Activated CD4-positive, alpha-beta T cell treated with anti-CD3 and anti-CD28 coated beads, Interleukin-2, Interleukin-4, amounts not matched to agents 100 ng/mL and 50 ng/mL, durations not matched to agents 16 hours and 8 hours (primary cell): ENCODE measurements at places on chromosomes 2 and 18.

DNA sequence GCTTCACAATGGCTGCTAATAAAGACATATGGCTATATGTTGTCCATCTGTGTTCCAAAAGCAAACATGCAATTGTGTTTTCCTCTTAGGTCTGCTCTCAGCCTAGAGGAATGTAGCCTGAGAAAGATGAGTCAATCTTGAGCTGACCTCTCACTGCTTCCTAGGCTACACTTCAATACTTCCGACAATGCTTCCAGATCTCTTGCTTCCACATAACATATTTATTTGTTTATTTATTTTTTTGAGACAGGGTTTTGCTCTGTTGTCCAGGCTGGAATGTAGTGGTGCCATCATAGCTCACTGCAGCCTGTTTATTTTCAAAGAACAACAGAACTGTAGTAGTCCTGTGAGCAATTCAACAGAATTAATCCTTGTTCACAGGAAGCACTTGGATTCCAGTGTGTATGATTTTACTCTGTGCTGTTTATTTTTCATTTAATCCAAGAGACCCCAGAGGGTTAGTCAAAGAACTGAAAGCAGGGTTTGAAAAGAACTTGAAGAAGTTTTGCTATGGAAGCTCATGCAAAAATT lies 437.9 kb downstream of the TXNL1 start:
- no peak for DNase-seq

GRCh38 chr2:209238765-209239584 lies 184.9 kb upstream of the MAP2 start:
- no peak for DNase-seq

DNA sequence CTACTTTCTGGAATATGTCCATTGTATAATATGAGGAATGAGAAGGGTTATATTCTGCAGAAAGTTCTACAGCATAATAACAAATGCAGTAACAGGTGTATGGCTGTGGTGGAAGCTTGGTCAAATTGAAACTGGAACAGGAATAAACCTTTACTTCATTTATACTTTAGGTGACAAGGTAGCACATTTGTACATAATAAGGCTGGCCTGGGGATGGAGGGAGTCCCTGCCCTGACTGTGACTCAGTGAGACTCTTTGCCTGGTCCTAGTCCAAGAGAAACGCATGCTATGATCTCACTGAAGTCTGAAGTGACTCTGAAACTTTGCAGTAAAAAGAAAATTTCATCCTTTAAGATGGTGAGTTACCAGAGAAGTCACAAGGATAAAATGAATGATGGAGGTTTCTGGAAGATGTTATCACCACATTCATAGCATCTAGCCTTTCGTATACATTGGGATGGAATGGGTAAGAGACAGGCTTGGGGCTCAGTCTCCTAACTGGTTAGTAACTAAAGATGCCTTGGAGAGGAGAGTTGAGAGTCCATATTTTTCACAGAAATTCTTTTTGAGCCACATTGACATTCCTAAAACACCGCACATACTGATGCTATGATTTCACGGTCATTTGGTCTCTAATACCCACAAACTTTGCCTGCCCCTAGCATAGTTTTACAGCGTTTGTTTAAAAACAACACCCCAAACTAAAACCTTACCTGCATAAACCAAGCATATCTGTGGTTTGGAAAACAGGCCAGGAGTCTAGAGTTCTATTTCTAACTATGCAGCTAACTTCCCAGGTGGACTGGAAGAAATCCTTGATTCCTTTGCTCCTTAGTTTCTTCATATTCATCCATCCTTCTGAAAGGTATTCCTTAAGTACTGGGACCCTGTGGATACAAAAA lies 42.4 kb upstream of the NABP1 start:
- DNase-seq, result peak; percentile 33

DNA sequence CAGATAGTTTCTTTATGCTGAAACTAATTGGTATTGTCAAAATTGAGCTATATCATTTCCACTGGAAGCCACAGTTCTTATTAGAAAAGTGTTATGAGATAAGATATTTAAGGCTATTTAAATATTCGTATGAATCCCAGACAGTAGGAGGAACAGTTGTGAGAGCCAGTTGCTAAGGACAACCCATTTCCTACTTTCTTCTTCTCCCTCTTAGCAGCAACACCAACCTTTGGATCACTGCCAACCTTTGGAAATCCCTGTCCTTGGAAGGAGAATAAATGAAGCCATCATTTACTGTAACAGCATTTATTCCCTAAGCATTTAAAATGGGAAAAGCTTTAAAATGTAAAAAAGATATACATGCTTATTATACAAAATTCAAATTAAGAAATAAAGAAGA lies 85.8 kb downstream of the PLCL1 start:
- DNase-seq, result no peak

DNA sequence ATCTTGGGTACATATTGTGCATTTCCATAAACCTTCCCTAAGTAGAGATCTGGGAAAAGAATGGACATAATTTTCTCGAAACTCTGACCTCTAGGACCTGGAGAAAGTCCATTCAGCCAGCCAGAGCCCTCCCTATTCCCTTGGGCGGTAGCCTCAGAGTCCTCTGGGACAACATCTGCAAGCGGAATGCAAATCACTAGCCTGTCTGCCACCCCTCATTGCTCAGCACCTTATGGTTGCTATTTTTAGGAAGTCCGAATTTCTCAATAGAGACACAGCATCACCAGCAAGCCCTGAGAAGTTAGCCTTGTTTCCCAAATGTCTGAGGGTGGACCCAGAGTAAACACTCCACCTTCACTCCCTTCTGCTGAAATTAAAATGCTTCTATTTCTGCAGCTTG lies 17.6 kb upstream of the CD28 start:
- DNase-seq, result no peak

GRCh38 chr2:142100970-142101369 lies 29.8 kb downstream of the LRP1B start:
- no peak for DNase-seq

DNA sequence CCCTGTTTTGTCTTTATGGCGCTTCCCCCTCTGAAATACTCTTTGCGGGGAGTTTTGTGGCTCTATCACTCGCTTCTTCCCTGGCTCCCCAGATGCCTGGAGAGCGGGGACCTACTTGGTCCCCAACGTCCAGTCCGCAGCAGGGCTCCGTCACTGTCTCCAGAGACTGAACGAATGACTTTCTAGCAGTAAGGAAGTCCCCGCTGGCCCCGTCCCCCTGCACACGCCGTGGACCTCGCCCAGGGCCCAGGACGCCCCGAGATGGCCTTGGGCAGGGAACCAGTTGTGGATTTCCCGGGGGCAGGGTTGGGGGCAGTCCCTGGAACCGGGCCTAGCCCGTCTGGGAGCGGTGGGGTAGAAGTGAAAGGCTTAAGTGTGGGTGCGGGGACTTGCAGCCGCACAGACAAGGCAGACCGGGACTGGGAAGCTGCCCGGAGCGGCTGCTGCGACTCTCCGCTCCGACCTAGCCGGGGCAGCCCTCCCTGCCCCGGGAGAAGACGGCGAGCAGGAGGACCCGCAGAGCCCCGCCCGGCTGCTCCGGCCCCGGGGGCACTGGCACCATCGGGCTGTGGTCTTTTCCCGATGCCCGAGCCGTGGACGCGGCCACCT lies 821 bp upstream of the EPHA4 start:
- no peak for DNase-seq

DNA sequence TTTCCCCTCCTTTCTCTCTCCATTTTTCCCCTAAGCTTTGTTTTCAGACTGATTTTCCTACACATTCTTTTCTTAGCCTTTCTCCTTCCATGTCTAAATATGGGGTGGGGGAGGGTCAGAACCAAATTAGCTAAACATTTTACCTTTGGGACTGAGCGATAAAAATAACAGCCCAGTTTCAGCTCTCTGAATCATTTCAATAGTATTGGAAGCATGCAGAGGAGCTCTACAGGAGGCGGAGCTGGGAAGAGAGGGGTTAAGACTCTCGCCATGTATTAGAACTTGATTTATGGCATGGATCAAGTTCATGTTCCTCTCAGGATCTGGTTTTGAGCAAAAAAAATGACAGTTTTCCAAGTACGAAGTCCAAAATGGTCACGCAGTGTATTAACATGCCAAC lies 109.1 kb downstream of the CPO start:
- DNase-seq, result no peak

- no peak for DNase-seq
These were observed 43.8 kb downstream of the ARL6IP6 start for GRCh38 chr2:152762202-152762601.

GRCh38 chr2:231708773-231709635 lies 679 bp downstream of the PTMA start:
- peak; percentile 43 for DNase-seq

DNA sequence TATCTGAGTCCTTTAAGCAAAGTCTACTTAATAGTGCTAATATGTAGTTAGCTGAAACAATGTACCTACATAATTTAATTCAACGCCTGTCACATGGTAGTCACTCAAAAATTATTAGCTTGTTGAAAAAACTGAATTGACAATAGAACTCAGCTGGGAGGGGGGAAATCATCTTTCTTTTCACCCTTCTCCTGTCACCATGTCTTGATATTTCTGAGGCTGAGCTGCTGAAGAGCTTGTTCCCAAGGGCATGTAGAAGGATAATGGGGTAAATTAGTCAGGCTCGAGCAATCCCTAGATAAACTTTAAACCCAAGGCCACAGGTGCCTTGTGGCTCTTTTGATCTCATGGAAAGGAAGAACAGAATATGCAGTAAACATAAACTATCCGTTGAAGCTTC lies 339.6 kb upstream of the LRATD1 start:
- DNase-seq, result no peak

GRCh38 chr18:32040936-32041335 lies 22.3 kb downstream of the RNF125 start:
- peak; percentile 67 for DNase-seq

GRCh38 chr2:217899231-217900009 lies 103.4 kb downstream of the TNS1 start:
- no peak for DNase-seq

- no peak for DNase-seq
These were observed 455.2 kb upstream of the RAB12 start for GRCh38 chr18:8153887-8154583.

GRCh38 chr2:238120463-238121298 lies 17.8 kb upstream of the KLHL30 start:
- DNase-seq, result no peak

GRCh38 chr18:62877411-62878221 lies 162.3 kb downstream of the PHLPP1 start:
- DNase-seq, result no peak

DNA sequence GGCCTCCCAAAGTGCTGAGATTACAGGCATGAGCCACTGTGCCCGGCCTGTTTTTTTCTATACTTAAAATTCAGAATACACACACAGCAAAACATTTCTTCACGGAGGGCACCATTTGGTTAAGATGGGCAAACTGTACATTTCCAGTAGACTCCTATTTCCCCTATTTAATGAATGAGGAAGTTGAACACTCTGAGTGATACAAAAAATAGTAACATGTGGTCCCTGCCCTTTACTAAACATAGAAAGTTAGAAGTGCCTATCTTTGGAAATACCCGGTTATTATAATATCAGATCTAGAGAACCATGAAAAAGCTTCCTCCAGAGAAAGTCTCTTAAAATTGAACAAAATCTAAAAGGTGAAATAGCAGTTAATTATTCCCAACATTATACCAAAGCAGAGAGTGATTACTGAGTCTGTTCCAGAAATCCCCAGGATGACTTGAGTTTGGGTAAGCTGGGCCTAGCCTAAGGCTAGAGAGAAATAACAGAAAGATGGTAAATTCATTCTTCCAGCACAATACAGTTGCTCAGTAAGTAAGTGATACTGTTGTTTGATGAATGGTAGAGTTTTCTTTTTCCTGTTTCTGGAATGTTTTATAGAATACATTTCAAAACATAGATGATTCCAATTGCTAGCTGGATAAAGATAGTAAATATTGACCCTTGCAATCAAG lies 23.3 kb upstream of the RMC1 start:
- DNase-seq, result no peak

DNA sequence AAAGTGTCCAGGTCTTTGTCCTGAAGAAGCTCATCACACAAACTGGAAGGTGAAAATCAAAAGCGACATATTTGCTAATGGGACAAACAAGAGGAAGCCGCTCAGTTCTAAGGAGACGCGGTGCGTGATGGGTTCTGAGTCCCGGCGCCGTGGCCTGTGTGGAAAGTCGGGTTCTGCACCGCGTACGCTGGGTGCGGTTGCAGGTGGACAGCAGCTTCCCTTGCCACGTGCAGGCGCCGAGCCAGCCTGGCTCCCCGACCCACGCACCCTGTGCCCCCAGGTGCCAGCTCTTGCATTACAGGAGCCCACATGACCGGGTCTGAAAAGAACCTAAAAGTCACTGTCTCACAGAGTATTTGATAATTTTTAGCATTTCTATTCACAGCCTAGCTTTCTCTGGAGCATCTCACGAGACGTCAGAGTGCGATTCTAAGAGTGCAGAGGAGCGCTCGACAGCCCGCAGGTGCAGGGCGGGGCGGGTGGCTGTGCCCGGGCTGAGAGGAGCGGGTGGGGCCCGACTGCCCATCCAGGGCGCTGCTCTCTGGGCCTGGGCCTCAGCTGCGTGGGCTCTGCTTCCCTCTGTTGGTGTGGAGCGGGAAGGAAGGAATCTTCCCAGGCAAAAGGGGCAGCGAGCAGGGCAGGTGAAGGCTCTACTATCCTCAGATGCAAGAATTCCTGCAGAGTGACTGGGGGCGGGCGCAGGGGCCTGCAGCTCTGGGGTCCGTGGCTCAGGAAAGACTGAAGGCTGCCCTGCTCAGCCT lies 39.4 kb downstream of the MYT1L start:
- no peak for DNase-seq

DNA sequence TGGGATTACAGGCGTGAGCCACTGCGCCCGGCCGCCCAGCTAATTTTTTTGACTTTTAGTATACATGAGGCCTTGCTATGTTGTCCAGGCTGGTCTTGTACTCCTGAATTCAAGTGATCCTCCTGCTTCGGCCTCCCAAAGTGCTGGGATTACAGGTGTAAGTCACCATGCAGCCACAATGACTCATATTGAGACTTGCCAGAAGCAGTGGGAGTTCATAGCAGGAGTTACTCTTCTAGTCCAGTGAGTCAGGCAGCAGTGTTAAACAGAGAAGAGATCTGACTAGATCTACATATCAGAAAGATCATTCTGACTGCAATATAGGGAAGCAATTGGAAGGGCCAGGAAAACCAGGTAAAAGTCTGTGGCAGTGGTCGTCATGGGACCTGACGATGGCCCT lies 1.5 kb upstream of the FLACC1 start:
- peak; percentile 69 for DNase-seq

- DNase-seq, result no peak
These were observed 16.8 kb downstream of the AFF3 start for GRCh38 chr2:100125626-100126025.

- DNase-seq, result peak; percentile 24
These were observed 30.0 kb downstream of the CFAP221 start for GRCh38 chr2:119574108-119574815.

- DNase-seq, result no peak
These were observed 1.5 kb downstream of the GPC1 start for GRCh38 chr2:240436683-240437550.

DNA sequence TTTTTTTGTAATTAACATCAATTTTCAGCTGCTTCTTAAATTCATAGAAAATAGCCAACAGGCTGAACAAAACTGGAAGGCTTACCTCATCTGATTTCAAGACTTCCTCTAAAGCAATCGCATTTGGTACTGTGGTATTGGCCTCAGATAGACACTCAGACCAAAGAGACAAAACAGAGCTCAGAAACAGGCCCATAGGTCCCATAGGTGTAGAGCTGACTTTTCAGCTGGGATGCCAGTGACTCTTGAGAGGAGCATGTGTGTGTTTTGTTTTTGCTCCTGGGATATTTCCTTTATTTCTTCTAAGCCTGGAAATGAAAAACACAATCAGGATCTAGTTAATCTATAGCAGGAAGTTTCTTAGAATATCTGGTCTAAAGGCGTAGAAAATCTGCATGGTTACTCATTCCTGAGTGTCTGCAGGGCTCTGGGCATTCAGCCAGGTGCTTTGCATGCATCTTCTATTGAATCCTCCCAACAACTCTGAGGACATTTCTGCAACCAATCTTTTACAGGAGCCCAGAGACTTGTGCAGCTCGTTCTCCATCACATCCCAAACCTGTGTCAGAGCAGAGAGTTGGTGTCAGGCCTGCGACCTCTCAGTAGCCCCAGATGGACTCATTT lies 190.8 kb downstream of the RTP5 start:
- DNase-seq, result no peak
